ENCODE measurements at places on chromosomes 13 and 19.

DNA sequence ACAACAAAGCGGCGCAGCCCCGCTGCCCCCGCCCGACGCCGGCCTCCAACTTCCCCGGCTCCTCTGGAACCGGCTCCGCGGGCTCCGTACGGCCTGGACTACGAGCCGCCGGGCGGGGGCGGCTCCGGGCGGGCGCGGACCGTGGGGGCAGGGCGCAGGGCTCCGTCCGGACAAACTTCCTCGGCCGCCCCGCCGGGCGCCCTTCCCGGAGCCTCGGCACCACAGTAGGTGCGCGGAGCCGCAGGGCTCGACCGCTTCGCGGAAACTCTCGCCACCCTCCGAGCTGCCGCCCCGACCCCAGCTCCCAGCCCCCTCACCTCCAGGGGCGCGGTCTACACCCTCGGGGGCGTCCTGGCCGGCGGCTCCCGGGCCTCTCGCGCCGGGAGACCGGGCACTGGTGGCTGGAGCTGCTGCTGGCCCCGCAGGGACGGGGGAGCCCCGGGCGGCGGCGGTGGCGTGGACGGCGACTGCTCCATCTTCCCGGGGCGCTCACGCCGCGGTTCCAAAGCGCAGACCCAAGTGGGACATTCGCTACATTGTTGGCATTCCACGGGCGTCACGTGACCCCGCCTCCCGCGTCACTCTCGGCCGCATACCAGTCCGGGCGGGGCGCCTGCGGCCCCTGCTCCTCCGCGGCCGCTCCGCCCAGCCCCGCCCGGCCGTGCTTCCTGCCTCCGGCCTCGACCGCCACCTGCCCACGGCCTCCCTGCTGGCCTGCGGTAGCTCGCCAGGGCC is at the start of gene LATS2:
Gene LATS2, minus strand, starts transcription at position 558 of the 735 bp plus-strand sequence. CDS start 15,560 bp downstream, outside the sequence.
- DNase-seq: no peak

- DNase-seq: no peak
Measured at GRCh38 chr13:106660746-106661625, 93.0 kb upstream of the ARGLU1 start.

GRCh38 chr19:54430306-54431254 is 15.3 kb downstream of the TTYH1 start:
- DNase-seq: no peak

GRCh38 chr13:48165727-48166126 is 67.3 kb upstream of the ITM2B start:
- DNase-seq: no peak

- no peak for DNase-seq
Measured at GRCh38 chr19:41328157-41328841, 18.3 kb downstream of the CCDC97 start.

- no peak for DNase-seq
Measured at GRCh38 chr13:70523622-70524021, 415.4 kb upstream of the KLHL1 start.

DNA sequence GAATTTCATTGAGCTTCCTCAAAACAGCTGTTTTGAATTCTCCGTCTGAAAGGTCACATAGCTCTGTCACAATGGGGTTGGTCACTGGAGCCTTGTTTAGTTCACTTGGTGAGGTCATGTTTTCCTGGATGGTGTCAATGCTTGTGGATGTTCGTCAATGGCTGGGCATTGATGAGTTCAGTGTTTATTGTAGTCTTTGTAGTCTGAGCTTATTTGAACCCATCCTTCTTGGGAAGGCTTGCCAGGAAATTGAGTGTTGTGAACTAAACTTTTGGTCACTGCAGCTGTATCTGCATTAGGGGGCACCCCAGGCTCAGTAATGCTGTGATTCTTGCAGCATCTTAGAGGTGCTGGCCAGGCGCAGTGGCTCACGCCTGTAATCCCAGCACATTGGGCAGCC is 22.0 kb downstream of the BLOC1S3 start:
- DNase-seq: no peak

DNA sequence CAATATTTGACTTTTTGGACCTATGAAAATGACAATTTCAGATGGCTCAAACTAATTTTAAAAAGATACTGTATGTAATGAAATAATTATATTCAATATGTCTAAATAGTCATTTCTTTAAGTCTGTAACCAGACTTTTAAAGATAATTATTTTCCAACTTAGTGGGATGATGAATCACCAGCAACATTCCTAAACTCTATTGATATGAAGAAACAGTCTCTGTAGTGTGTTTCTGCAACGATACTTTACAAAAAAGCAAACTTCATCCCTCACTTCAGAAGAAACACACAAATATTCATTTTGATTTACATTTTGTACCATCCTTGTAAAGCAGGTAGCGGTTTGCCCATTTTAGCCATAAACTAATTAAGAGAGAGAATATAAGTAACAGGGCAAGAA is 417.4 kb downstream of the EFNB2 start:
- no peak for DNase-seq

DNA sequence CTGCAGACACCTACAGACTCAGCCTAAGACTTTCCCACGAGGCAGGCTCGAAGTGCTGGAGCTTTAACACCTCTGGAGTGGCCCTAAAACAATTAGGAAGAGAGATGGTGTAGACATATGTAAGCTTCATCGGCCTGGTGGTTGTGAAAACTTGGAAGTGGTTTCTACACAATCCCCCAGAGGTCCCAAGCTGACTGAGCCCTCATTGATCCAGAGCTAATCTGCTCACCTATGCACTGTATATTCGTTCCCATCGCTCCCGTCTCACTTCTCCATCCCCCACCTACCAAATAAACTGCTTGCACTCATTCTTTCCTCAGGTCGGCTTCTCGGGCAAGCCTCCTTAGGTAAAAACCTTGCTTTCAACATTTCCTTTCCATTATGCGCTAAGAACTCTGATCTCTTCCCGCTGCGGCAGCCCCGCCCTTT is 767 bp upstream of the ZNF793 start:
- DNase-seq: no peak

- no peak for DNase-seq
Measured at GRCh38 chr19:29324291-29324680, 111.3 kb upstream of the UQCRFS1 start.

- DNase-seq: no peak
Measured at GRCh38 chr19:50314724-50315708, 14.2 kb downstream of the KCNC3 start.

DNA sequence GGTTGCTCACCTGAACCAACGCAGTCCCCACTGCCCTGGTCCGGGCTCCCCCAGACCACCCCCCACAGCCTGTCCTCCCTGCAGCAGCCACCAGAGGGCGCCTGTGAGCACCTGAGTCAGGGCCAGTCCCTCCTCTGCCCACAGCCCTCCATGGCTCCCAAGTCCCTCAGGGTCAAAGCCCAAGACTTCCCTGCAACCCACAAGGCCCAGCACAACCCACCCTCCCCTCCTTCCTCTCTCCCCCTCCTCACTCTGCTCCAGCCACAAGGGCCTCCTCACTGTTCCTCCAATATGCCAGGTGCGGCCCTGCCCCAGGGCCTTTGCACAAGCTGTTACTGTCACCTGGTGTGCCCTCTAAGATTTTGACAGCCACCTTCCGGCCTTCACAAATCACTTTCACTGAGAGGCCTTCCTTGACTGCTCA is 10.9 kb downstream of the GNA15 start:
- no peak for DNase-seq

GRCh38 chr13:51342706-51343105 is 3.2 kb downstream of the SERPINE3 start:
- no peak for DNase-seq

GRCh38 chr19:38304866-38305429 is 897 bp downstream of the C19orf33 start:
- no peak for DNase-seq

GRCh38 chr13:27250833-27251165 is 559 bp upstream of the RPL21 start:
- no peak for DNase-seq

DNA sequence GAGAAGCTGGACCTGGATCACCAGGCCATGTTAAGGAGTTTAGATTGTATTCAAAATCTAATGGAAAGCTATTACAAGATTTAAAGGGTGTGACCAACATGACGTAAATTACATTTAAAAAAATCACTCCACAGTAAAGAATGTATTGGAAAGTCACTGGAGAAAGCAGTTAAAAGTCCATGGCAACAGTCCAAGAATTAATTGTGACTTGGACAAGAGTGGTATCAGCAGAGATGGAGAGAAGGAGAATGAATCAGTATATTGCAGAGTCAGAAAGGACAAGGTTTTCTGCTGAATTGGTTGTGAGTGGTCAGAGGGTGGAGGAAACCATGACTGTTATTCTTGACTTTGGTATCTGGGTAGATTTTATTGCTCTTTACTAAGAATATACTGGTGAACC is 535.1 kb upstream of the SLITRK1 start:
- DNase-seq: no peak

- no peak for DNase-seq
Measured at GRCh38 chr19:35585848-35586247, at the start of gene PMIS2. Gene PMIS2 (plus strand): TSS chr19:35586173. CDS start chr19:35586260, 87 bp downstream.

- no peak for DNase-seq
Measured at GRCh38 chr19:5192568-5192967, 148.0 kb downstream of the PTPRS start.

GRCh38 chr13:54879036-54879435 is 1850.4 kb downstream of the OLFM4 start:
- DNase-seq: no peak

GRCh38 chr13:77898097-77898496 is 20.5 kb downstream of the EDNRB start:
- DNase-seq: no peak

GRCh38 chr13:26923824-26924605 is 163.4 kb upstream of the GPR12 start:
- DNase-seq: no peak

DNA sequence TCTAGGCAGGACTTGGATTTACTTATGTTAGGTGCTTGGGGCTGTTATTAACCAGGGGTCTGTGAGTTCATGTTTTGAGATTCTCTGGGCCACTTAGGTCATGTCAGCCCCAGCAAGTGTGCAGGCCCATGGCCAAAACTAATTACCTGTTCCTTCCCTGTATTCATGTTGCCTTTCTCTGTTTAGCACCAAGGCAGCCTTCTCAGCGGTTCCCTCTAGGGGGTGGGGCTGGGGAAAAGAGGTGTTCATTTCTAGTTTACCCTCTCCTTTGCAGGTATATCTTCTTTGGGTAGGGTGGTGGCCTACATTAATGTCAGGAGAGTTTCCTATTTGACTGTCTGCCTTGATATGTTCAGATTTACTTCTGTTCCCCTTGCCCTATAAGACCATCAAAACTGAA is 61.7 kb downstream of the PDS5B start:
- no peak for DNase-seq

- DNase-seq: no peak
Measured at GRCh38 chr19:29311191-29311790, 98.3 kb upstream of the UQCRFS1 start.

GRCh38 chr13:108302279-108302678 is 32.8 kb downstream of the TNFSF13B start:
- DNase-seq: no peak

GRCh38 chr19:33418461-33418860 is 45.0 kb downstream of the CEBPG start:
- DNase-seq: no peak
